HCEC 1CT (cell line): ENCODE measurements at places on chromosomes 7 and 10.

DNA sequence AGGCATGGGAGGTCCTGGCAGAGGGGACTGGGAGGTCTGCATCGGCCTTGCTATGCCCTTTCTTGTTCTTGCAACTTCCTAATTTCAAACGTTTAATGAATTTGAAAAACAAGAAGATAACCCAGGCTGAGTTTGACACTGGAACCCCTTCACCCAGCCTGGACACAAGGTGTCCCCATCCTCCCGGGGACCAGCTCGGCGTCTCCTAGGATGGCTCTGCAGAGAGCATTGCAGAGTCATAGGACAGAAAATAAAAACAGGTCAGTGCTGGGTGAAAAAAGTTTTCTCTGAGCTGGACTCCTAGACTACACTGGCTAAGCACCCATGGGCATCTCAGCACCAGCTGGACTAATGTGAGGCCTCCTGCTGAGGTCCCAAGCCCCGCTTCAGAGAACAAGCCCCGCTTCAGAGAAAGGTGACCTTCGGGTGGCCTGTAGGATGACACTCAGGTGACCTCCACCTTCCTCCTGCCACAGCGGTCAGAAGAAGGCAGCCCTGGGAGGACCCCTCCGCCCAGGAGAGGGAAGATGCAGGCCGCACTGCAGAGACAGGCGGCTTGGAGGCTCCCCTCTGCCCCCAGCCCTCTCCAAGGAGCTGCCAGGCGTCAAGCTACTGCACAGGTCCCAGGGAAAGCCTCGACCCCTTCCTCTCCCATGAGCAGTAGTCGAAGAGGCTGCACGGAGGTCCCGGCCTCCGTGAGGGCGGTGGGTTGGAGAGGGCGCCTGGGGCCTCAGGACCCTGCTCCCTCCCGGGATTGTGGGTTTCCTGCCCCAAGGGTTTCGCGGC, 9.3 kb upstream of the UNCX start:
- no peak for DNase-seq

DNA sequence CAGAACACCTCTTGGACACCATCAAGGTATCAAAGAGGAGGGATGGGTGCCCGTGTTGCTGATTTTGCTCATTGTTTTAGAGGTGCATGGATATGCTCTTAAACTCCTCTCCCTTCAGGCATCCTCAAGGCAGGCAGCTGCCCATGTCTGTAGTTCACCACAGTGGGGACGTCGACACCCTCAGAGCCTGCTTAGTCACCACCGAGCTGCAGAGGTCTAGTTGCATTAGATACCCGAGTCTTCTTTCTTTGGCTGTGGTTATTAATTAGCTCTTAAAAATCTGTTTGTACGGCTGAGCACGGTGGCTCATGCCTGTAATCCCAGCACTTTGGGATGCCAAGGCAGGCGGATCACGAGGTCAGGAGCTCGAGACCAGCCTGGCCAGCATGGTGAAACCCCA, 24.7 kb upstream of the TSPAN13 start:
- DNase-seq, result no peak

DNA sequence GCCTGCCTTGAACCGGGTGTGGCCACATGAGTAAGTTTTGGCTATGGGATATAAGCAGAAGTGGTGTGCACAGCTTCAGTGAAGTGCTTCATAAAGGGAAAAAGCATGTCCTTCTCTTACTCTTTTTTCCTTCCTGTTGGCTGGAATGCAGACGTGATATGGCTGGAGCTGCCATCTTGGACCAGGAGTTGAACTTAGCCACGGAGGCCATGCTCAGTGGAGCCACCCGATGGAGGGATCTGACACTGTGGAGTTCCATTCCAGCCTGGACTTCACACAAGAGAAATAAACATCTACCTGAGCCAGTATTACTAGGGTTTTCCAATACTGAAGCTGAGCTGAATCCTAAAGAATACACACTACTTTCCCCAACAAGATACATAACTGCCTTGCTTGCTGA, 52.3 kb downstream of the CCDC3 start:
- DNase-seq, result no peak

GRCh38 chr10:129934196-129934925, 29.7 kb downstream of the EBF3 start:
- DNase-seq, result no peak

- DNase-seq, result peak; percentile 47
These were observed 14.0 kb downstream of the LRGUK start for GRCh38 chr7:134140889-134141867.

DNA sequence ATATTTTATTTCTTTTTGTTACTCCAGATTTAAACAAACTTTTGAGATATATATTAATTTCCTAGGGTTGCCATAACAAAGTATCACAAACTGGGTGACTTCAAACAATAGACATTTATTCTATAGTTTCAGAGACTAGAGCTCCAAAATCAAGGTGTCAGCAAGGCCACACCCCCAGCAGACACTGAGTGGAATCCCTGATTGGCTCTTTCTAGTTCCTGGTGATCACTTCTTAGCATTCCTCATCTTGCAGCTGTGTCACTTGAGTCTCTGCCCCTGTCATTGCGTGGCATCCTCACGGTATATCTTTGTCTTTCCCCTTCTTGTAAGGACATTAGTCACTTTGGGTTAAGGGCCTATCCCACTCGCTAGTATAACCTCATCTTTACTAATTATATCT, 7.6 kb upstream of the SLC26A3 start:
- no peak for DNase-seq

GRCh38 chr10:80589726-80590373, 52.1 kb downstream of the SH2D4B start:
- no peak for DNase-seq

DNA sequence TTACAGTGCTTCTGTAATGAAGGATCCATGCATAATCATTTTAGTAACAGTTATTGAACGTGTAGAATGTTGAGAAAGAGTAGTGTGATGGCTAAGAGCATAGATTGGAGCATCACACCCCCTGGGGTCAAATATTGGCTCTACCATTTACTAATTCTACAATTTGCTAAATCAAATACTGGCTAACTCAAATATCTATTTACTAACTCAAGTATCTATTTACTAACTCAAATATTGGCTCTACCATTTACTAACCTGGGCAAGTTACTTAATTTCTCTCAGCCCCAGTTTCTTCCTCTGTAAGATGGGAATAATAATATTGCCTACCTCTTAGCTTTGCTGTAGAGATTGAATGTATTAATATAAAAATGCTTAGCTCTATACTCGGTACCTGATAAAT, 64.0 kb downstream of the CDK14 start:
- no peak for DNase-seq

DNA sequence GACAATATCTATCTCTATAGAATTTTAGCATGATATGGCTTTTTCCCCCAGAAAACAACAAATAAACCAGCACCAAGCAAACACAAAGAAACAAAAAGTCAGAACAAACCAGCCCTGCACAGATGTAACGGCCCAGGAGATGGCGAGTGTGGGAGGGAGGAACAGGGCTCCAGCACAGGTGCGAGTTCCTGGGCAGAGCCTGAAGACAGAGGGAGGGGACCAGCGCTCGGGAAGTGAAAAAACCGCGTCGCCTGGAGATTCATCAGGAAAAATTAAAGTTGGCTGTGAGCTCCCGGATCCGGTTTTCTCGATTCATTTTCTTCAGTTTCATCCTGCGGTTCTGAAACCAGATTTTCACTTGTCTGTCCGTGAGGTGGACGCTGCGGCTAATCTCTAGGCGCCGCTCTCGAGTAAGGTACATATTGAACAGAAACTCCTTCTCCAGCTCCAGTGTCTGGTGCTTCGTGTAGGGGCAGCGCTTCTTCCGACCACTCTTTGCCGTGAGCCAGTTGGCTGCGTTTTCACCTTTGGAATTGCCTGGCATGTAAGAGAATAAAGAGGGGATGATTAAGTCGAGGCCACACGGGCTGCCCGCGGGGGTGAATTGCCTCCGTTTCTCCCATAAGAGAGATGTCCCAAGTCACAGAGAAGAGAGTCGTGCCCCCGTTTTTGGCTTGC, 2.3 kb downstream of the HOXA10 start:
- peak; percentile 59 for DNase-seq

GRCh38 chr10:44471410-44471809, 86.5 kb upstream of the CXCL12 start:
- DNase-seq, result no peak

GRCh38 chr10:130844310-130844709, 467.2 kb downstream of the TCERG1L start:
- DNase-seq, result no peak

GRCh38 chr10:129704786-129705525, 237.9 kb downstream of the MGMT start:
- no peak for DNase-seq

DNA sequence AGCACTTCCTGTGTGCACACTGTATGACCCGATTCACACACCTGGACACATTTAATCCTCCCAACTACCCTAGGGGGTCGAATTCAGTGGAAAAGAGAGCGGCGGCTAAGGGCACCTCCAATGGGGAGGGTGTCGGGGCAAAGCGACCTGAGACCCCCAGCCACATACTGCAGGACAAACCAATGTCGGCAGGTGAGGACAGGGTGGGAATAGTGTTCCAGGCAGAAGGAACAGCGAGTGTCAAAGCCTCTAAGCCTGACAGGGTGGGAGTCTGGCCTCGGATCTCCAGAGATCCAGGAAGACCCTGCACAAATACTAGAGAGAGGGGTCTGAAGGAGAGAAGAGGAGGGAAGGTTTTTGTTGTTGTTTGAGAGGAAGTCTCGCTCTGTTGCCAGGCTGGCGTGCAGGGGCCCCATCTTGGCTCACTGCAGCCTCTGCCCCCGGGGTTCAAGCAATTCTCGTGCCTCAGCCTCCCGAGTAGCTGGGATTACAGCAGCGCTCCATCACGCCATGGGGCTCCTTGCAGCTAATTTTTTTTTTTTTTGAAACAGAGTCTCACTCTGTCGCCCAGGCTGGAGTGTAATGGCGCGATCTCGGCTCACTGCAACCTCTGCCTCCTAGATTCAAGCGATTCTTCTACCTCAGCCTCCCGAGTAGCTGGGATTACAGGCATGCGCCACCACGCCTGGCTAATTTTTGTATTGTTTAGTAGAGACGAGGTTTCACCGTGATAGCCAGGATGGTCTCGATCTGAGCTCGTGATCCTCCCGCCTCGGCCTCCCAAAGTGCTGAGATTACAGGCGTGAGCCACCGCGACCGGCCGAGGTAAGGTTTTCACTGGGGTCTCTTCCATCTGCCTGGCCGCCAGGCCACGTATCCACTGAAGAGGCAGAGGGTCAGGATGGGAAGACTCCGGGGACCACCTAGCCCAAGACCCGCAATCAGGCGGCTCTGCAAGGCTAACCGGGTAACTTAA, 1.2 kb upstream of the ARPC1B start:
- DNase-seq, result no peak

DNA sequence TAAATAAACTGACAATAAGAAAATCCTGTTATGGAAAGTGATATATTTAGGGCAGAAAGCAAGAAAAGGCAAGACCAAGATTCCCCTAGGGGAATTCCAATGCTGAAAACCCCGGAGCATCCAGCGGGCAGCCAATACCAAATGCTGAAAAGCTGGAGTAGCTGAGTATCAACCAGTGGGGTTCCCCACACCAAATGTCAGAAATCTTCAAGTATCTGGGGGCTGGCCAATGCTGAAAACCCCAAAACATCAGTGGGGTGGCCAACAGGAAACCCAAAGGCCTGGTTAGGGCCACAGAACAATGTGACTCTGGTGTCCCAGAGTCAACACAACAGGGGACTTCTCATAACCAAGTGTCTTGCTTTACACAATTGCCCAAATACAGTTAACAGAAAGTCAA, 271.8 kb upstream of the CACNA2D1 start:
- DNase-seq, result no peak

GRCh38 chr7:25669961-25670841, 441.9 kb upstream of the NPVF start:
- DNase-seq, result no peak

- DNase-seq, result no peak
These were observed 5.2 kb downstream of the TES start for GRCh38 chr7:116215551-116215950.

- DNase-seq, result no peak
These were observed 16.7 kb downstream of the CAMK2B start for GRCh38 chr7:44308596-44309270.

GRCh38 chr10:28254290-28254985, 48.4 kb downstream of the MPP7 start:
- DNase-seq, result no peak

GRCh38 chr7:42385912-42386311, 148.9 kb upstream of the GLI3 start:
- DNase-seq, result no peak

- DNase-seq, result no peak
These were observed 12.7 kb downstream of the FZD1 start for GRCh38 chr7:91276909-91277308.

- no peak for DNase-seq
These were observed 129.4 kb downstream of the ANK3 start for GRCh38 chr10:60260321-60260720.

GRCh38 chr7:22444181-22444971, 55.6 kb downstream of the STEAP1B start:
- DNase-seq, result no peak

- peak; percentile 80 for DNase-seq
These were observed 99.5 kb downstream of the CAMK1D start for GRCh38 chr10:12448729-12449391.

DNA sequence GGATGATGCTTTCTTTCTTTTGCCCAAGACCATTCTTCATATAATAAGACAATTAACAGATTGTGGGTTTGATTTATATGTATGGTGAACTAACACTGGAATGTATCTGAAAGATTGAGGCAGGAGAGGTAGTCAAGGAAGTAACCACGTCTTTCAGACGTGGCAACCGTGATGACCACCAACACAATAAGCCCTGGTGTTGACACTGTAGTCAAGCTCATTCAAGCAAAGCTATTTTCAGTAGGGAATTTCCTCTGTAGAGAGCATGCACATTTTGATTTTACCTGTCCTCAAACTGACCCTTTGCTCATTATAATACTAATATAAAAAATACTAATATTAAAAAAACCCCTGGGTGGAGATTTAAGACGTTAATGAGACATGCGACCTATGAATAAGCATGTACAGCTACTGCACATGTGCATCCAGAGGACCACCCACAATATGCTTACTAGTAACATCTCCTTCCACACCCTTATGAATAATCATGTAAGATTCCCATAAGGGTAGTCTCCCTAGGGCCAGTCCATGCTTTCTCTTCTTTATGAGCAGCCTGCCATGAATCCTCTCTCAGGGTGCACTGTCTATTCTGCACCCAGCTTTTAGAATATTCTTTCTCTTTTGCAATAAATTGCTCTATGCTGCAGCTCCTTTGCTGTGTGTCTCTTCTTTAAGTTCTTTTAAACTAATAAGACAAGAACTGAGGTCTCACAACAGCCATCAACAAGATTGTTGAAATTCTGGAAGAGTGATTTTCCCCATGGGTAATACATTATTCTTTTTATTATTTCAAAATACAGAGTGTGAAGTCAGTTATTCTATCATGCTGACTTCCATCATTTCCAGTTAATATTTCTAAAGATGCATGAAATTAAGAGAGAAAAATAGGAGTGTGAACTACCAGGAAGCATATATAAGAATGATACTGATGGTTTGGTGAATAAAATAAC, 151.3 kb upstream of the NPVF start:
- DNase-seq, result no peak
